Left cardiac atrium (tissue), 4 donors: ENCODE measurements at places on chromosomes 2 and 18. TPM values are rescaled to one million over a fixed set of nuclear protein-coding genes. Genes with fewer than 3 reads are reported as not detected.

GRCh38 chr2:2827046-2827636 is 496.1 kb upstream of the MYT1L start:
- no peak for DNase-seq

GRCh38 chr2:79729532-79729931 is 216.7 kb downstream of the CTNNA2 start:
- no peak for DNase-seq

- no peak for DNase-seq
These were observed 1.5 kb downstream of the ASNSD1 start for GRCh38 chr2:189662669-189663226.

- no peak for DNase-seq
These were observed 57.6 kb downstream of the SFXN5 start for GRCh38 chr2:73013936-73014335.

DNA sequence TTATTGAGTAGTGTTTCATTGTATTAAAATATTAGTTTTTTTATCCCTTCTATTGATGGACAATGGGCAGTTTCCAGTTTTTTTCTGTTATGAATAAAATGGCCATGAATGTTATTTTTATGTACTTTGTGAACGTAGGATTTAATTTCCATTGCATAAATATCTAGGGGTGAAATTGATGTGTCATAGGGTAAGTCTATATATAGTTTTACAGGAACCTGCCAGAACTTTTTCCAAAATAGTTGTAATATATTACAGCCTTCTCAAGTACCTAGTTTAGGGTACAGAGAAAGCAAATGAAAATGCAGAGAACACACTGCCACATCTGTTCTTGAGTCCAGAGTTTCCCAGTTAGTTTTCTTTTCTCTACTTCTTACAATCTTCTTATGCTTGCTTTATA is 378.6 kb downstream of the MEIS1 start:
- DNase-seq: no peak

- DNase-seq: no peak
These were observed 137.5 kb downstream of the PTGR3 start for GRCh38 chr18:75071484-75071785.

GRCh38 chr18:13735681-13736080 is 9.2 kb downstream of the RNMT start:
- DNase-seq: no peak

- DNase-seq: no peak
These were observed 72.2 kb upstream of the EML6 start for GRCh38 chr2:54651291-54651690.

The RGPD8 gene
- total RNA-seq: 11.5 TPM

DNA sequence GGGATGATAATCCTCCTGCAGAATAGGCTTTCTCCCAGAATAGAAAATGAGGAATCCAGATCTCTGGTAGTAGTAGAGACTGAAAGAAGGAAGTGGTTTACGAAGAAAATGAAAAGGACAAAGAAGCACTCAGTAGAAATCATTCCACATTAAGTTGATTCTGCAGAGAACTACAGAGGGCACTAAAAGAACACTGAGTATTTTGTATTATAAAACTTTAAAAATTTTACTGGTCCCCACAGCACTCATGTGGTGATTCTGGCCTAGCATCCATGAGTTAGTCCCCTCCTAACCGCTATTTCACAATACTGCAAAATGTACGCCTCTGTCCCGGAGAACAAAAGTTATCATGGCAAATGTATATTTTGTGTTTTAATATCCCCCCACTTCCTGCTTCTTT is 42.9 kb upstream of the SLC35F5 start:
- no peak for DNase-seq

The SLC40A1 gene
- 79.3 TPM for total RNA-seq

- DNase-seq: no peak
These were observed 129.6 kb downstream of the CELF4 start for GRCh38 chr18:37435996-37436395.

GRCh38 chr2:111100765-111101162 is 19.9 kb upstream of the BCL2L11 start:
- DNase-seq: no peak

DNA sequence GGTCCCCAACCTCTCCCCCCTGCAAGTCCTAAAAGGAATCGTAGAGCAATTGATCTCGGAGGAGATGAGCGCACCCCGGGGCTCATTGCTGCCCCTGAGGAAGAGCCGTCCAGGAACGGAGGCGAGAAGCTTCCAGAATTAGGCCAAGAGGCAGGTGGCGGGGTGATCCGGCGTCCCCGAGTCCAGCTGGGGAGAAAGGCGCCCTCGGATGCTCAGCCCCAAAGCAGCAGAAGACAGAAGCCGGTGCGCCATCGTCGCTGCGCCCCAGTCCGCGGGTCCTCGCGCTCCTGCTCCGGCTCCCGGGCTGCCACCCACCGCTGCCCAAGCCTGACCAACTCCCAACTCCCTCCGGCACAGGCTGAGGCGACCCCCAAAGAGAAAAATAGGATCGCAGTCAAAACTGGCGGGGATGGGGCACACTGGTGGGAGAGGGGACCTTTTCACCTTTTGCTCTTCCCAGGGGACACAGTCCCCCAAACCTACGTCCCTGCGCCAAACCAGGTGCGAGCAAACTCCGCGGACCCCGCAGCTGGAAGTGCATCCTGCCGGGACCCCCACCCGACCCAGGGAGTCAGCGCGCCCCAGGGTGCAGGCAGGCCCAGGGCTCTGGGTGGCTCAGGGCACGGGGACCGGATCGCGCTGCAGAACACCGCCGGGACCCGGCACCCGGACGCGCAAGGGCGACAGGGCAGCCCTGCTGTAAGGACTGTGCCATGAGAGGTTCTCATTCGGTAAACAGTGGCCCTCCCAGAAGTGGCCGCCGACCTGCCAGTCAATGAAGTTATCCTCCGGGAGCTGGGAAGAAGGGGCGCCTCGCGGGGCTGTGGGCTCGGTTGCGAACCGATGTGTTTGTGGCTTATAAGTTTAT is 8.4 kb upstream of the MEIS1 start:
- no peak for DNase-seq

DNA sequence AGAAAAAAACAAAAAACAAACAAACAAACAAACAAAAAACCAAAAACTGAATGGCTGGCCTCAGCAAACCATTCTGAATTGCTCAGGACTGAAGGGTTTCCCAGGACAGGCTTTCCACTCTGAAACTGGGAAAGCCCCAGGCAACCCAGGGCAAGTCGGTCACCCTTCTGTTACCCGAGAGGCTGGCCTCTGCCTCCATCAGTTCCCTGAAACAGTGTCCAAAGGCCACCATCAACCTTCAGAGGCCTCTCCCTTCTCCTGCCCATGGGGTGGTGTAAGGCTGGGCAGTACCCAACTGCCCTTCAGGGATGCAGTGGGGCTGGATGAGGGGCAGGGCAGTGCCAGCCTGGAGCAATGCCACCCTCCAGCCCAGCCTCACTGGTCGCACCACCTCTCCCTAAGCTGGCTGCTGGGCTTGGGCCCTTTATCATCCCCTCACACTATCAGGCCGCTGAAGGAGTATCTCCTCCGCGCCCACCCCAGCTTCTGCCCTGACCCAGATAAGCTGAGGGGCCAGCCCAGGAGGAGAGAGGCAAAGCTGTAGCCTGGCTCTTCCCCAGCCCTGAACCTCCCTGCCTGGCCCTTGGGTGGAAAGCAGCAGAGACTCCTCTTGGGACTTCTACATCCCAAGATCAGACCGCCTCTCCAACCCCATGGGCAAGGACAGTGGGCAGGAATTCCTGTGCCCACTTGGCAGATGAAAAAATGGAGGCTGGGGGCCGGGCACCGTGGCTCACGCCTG is 35.9 kb downstream of the ZFP36L2 start:
- DNase-seq: no peak

DNA sequence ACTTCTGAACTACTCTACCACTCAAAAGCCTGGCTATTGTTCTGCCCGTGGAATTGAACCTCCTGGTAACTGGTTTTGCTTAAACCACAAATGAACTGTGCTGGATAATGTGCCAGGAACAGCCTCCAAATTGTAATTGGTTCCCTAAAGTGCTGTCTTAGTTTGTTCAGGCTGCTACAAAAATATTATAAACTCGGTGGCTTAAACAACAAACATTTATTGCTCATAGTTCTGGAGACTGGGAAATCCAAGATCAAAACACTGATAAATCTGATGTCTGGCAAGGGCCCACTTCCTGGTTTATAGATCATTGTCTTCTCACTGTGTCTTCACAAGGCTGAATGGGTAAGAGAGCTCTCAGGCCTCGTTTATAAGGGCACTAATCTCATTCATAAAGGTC is 149.2 kb upstream of the NCKAP5 start:
- no peak for DNase-seq

The AGXT gene
- 0.29 TPM for total RNA-seq

- DNase-seq: no peak
These were observed 510.3 kb downstream of the PLCL1 start for GRCh38 chr2:198314559-198315153.

DNA sequence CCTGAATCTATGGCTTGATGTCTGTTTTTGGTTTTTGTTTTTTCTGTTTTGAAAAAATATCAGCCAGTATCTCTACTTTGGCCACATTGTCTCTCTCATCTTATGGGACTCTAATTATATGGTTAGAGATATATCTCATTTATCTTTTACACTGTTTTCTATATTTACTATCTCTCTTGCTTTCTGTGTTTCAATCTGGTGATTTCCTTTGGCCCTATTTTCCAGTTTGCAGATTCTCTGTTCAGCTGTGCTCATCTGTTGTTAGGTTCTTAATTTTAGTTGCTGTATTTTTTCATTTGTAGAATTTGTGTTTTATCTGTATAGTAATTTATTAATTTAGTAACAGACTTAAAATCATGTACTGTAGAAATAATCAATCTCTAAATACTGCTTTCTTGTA is 41.3 kb upstream of the ELAC1 start:
- no peak for DNase-seq

The LRRTM4 gene
- total RNA-seq: 0.32 TPM

DNA sequence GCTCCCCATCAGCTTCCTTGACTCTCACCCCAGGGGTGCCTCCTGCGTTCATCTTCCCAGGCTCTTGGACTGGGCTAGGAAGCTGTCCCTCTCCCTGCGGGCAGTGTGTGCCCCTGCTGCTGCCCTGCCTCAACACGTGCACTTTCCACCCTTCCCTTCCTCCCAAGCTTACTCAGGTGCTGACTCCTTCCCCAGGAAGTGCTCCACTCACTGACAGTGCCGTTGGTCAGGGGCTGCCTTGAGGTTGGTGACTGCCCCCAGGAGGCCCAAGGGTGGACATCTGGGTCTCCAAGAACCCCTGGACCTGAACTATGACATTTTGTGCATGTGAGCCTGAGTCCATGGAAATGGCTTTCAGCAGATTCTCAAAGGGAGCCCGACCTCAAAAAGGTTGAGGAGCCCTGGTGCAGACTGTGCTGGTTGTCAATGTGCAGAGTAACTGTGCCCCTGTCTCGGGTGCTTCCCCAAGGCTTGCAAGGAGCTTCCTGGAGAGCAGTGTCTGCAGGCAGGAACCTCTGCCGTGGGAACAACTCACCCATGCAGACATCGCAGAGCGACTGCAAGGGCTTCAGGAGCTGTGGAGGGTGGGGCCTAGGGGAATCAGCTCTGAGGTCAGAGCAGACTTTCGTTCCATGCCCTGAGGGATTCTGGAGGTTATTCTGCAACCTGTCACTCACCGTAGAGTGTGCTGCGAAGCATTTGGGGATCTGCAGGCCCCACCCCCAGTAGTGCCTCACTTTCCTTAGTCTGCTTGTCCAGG is 116.5 kb upstream of the MCFD2 start:
- no peak for DNase-seq

The MOCOS gene
- total RNA-seq: 0.97 TPM

The HS1BP3 gene
- 21.4 TPM for total RNA-seq

DNA sequence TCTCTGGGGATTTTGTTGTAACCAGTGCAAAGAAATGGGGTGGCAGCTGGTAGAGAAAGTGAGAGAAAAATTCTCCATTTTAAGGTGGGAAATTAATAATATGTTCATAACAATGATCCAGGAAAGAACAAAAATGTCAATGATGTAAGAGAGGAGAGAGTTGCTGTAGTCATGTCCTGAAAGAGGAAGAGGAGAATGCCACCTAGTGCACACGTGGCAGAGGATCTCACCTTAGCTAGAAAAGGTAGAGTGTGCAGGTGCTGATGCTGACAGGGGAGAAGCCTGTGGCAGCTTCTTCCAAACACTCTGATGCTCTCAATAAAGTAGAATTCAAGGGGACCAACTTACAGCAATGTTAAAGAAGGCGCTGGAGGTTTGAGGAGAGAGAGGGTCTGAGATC is 282.9 kb upstream of the PKDCC start:
- no peak for DNase-seq

GRCh38 chr18:3066341-3067110 is 53.6 kb upstream of the LPIN2 start:
- DNase-seq: no peak

- DNase-seq: peak; percentile 27
These were observed 428 bp downstream of the TCF4 start for GRCh38 chr18:55587418-55588110.

- DNase-seq: no peak
These were observed 111.2 kb upstream of the KLHL29 start for GRCh38 chr2:23273786-23274185.

GRCh38 chr2:67321588-67321903 is 75.6 kb upstream of the ETAA1 start:
- no peak for DNase-seq

GRCh38 chr2:149399934-149400615 is 69.7 kb downstream of the LYPD6 start:
- no peak for DNase-seq

DNA sequence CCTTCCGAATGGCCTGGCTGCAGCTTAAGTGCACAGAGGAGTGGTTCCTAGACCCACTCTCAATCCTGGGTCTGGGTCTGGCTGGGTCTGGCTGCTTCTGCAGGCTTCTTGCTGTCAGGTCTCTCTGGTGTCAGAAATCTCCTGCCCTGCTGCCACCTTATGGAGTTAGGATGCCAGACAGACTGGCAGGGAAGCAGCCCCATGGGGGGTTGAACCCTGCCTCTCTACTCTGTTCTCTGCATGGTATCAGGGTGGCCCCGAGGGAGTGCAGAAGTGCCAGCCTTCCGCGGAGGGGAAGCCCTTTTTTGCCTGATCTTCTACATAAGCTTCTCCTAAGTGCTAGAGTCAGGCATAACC is 89.4 kb downstream of the ZCCHC2 start:
- DNase-seq: no peak

GRCh38 chr18:62585274-62586150 is 62.7 kb downstream of the ZCCHC2 start:
- DNase-seq: no peak

The CHRND gene
- total RNA-seq: not detected

DNA sequence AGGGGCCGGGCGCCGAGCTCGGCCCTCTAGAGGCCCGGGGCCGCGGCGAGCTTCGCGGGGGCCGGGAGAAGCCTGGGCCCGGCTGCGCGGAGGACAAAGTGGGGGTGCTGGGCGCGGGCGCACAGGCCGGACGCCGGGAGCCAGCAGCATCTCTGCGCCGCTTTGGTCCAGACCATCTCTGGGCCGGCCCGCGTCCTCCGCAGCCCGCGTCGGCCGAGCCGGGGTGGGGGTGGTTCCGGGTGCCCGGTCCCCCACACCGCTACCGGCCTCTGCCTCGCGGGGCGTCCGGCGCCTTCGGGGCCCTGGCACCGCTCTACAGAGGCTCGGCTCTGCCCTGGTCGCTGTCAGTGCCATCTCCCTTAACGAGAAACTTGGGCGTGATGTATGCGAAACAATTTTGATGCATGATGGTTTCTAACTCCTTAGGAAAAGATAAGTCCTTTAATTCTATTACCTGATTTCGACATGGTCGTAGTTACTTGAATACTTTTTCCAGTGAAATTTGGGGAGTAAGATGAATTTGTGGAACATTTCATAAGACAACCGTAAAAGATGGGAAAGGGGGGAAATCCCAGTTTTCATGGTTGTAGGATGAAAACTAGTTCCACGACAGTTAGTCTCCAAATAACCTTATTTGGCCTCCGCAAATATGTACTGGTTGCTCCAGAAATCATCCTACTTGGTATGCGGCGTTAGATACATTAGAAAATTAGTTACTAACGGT is 562 bp downstream of the TWSG1 start:
- DNase-seq: peak; percentile 58
